Stimulated activated CD8-positive, alpha-beta memory T cell treated with anti-CD3 and anti-CD28 coated beads, Interleukin-4, amount 100 ng/mL, for 24 hours (primary cell): ENCODE measurements at places on chromosomes 13 and 19.

DNA sequence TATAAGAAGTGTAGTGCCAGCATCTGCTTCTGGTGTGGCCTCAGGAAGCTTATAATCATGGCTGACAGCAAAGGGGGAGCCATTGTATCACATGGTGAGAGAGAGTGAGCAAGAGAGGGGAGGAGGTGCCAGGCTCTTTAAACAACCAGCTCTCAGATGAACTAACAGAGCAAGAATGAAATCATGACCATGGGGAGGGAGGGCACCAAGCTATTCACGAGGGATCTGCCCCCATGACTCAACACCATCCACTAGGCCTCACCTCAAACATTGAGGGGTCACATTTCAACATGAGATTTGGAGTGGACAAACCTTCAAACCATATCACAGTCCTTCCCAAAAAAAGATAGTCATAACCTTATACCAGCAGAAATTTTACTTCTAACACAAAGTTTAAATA is 174.0 kb downstream of the GPC5 start:
- no peak for DNase-seq

DNA sequence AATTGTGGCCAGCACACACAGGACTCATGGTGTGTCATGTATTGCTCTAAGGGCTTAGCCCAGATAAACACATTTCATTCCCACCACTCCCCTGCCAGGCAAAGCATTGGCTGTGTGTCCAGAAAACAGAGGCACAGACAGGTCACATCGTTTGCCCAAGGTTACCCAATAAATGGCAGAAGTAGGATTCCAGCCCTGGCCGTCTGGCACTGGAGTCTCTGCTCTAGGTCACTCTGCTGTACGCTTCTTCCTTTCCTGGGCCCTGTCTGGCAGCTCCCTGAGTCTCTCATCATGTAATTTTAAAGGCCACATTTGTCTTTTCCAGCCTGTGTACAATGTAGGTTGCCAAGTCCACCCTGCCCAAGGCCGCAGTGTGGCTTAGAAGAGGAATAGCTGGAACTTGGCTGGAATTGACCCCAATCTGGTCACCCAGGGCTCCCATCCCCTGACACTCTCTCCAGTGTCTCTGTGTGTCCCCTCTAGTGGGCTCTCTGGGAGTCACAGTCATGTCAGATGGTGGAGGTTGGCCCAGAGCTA is 264.5 kb upstream of the TSHZ3 start:
- DNase-seq: no peak

DNA sequence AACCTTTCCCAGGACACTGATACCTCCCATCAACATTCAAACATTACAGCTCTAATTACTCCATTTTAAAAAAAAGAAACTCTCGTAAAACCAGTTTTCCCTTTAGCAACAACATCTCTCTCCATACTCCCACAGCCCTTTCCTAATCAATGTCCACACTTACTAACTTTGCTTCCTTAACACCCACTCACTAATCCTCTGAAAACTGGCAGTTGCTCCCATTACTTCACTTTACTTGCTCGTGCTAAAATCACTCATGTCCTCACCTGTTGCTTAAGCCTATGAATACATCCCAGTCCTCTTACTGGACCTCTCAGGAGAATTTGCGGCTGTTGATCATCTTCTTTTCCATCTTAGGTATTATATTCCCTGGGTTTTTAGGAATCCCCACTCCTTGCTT is 44.8 kb downstream of the RBM26 start:
- DNase-seq: no peak

DNA sequence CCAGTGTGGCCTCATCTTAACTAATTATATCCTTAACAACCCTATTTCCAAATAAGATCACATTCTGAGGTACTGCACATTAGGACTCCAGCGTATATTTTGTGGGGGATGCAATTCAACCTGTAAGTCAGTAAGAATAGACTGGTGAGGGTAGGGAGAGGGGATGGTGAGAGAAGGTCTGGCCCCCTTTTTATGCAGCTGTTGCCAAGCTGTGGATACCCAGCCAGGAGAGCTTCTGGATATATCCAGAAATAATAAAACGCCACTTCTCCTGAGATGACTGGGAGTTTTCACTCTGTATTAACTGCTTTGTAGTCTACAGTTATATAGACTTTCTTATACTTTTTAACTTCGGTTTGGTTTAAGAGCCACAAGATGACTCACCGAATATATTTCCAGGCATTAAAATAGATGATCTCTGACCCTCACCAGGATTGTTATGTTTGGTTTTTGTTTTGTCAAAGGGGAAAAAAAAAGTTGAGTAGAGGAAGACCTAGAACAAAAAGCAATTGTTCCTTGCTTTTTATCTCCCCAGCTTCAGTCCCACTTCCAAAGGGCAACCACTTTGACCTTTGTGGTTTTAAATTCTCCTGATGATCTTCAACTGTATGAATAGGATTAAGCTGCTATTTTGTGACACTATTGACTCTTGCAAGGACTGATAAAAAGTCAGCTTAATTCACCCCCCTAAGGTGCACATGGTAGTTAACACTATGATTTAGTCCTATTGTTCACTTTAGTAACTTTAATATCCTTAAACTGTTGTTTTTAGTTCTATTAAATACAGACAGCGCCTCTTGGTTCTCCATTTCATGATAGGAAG is 3.1 kb upstream of the NEK3 start:
- no peak for DNase-seq

- no peak for DNase-seq
Observed at GRCh38 chr13:99067159-99067985, 89.5 kb upstream of the DOCK9 start.

GRCh38 chr13:65336916-65337315 is 1893.2 kb downstream of the PCDH9 start:
- no peak for DNase-seq

DNA sequence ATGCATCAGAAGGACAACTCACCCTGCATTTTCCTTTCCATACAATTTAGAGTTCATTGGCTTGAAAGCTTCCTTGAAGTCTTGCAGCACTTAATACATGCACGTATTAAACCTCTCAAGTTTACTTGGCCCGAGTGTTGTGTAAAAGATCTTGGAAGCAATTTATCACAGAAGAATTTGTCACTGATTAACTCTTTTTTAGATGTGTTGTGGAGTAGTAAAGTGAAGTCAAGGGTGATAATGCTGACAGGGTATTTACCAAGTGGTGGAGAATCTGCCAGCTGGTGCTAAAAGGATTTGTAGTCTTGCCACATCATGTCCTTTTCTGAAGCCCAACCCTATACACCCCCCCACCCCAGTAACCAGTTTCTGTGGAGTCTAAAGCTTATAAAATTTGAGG is 421.0 kb upstream of the MIR17HG start:
- no peak for DNase-seq

GRCh38 chr19:44069415-44069814 is 2.5 kb upstream of the ZNF284 start:
- DNase-seq: no peak

GRCh38 chr13:113638806-113639205 is 19.2 kb downstream of the ATP4B start:
- no peak for DNase-seq

- no peak for DNase-seq
Observed at GRCh38 chr13:23445794-23446193, 12.3 kb upstream of the SACS start.

DNA sequence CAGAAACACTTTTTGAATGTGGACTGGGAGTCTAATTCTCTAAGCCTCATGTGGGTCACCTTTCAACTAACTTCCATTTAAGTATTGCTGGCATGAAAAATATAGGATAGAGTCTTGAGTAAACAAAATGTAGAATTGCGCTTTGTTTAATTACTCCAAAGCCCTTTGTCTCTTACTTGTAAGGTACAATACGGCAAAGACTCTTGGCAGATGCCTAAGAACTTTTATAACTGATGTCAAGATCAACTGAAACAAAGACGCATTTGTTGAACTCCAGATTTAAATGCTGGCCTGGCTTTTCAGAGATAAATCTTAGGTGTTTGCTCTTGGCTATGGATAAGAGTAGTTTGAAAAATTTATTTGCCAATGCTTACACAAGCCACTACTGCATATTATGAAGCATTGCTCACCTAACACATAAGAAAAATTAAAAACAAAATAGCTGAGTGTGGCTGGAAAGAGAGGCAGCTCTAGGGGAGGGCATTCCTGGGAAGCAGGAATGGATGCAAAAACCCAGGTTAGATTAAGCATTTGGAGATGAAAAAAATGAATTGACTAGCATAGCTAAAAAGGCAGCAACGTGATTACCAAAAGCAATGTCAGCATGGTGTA is 107.3 kb upstream of the STARD13 start:
- DNase-seq: no peak

GRCh38 chr13:107203146-107203847 is 635.4 kb upstream of the ARGLU1 start:
- DNase-seq: no peak

DNA sequence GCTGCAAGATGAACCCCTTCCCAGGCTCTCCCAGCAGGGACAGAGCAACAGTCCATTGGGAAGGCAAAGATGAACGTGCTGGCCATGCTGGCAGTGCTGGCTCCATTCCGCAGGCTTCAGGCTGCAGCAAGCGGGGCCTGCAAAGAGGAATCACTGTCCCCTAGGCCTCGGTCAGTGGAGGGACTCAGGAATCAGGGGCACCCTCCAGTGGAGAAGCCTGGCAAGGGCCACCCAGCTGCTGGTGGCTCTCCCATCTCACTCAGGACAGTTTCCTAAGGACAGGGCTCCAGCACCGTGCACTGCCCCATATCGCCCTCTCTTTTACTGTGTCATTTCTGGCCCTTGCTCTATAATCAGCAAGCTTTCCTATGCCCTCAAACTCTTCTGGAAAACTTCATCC is 498.6 kb downstream of the EFNB2 start:
- no peak for DNase-seq

GRCh38 chr13:52033039-52033438 is 8.5 kb downstream of the UTP14C start:
- DNase-seq: no peak

GRCh38 chr19:12745166-12745897 is 6.3 kb upstream of the BEST2 start:
- no peak for DNase-seq

GRCh38 chr13:41751734-41752445 is 209.0 kb downstream of the VWA8 start:
- no peak for DNase-seq

DNA sequence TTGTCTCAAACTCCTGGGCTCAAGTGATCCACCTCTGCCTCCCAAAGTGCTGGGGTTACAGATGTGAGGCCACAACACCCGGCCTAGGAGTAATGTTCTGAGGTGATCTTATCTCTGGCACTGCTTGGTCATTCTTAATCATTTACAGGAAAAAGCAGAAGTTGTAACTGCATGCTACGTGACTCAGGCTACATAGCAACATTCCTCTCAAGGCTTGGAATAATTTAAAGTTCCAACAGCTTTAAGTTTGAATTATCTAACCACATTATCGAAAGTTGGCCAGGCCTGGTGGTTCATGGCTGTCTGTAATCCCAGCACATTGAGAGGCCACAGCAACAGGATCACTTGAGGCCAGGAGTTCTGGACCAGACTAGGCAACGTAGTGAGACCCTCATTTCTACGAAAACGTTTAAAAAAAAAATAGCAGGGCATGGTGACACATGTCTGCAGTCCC is 3.9 kb upstream of the B9D2 start:
- no peak for DNase-seq

- no peak for DNase-seq
Observed at GRCh38 chr19:50290011-50290410, 39.2 kb downstream of the KCNC3 start.

- no peak for DNase-seq
Observed at GRCh38 chr13:86765462-86765861, 905.7 kb upstream of the SLITRK5 start.

DNA sequence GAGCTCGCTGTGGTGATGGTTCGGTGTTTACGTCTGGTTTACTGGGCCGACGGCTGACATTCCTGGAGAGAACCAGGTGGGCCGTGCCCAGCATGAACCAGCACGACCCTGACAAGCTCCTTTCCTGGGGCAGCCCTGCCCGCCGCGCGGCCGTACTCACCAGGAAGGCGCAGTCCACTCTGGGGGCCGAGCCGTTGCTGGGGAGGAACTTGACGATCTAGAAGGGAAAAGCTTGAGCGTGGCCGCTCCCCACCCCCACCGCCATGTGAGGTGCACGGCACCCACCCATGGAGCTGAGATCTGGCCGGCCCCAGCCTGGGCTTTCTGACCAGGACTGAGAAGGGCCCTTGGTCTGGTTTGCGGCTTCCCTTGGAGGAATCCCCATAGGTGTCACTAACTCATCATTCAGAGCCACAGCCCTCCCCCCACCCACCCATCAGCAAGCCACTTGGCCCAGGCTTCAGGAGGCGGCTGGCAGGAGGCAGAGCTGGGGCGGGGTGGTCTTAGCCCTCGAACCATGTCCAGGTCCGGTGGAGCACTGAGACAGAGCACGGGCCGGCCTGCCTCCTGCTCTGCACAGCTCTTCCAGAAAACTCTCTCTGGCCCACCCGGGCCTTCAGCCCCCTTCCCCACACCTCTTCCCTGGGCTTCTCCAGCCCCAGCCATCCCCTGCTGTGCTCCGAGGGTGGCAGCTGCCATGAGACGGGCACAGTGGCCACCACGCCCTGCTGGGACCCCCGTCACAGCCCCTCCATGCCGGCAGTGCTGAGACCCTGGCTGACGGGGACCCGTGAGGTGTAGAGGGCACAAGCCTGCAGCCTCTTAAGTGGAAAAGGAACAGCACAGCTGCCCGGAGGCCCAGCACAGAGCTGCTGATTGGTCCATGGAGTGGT is 6.2 kb downstream of the ATP4B start:
- no peak for DNase-seq

GRCh38 chr13:20891034-20891433 is 11.5 kb downstream of the XPO4 start:
- no peak for DNase-seq

DNA sequence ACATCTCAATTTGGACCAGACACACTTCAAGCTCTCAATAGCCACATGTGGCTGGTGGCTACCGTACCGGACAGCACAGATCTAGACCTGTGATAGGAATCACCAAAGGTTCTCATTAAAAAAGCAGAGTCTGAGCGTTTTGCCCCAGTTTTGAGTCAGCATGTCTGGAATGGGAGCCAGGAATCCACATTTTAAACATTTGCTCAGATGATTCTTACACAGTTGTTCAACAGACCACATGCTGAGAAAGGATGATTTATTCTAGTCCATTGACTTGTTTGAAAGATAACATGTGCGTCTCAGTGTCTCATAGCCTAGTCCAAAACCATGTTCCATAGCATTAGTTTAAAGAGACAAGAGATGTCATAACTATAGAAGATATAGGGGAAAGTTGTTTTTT is 53.4 kb downstream of the FLT3 start:
- DNase-seq: no peak

- DNase-seq: no peak
Observed at GRCh38 chr13:73933795-73934194, 200.4 kb downstream of the KLF12 start.

GRCh38 chr19:6032381-6032780 is 54.4 kb upstream of the RANBP3 start:
- DNase-seq: no peak

DNA sequence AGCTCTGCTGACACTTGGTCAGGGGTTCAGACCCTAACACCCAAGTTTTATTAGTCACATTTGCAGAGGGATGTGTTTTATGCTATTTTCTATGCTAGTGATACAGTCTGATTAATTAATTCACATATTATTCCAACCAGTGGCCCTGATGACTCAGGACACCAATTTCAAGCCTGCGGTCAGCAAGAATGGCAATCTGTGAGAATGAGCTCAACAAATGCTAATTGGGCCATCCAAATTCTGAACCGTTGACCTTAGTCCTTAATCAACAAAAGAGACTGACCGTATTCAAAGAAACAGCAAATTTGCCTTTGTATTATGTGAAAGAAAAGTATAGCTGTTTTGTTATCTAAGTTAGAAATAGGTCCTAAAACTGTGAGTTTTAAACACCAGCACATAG is 9.6 kb upstream of the KL start:
- DNase-seq: no peak
